ENCODE measurements at places on chromosomes 12 and 14. TPM values are rescaled to one million over a fixed set of nuclear protein-coding genes. Genes with fewer than 3 reads are reported as not detected.

C12orf57 gene
- 107 TPM for total RNA-seq

SIX6 gene
- not detected for total RNA-seq

CLECL1 gene
- total RNA-seq: not detected

NFKBIA gene
- 67.9 TPM for total RNA-seq

HOXC9 gene
- total RNA-seq: 0.26 TPM

PLA2G1B gene
- total RNA-seq: not detected

PA2G4 gene
- total RNA-seq: 92.2 TPM

GRIP1 gene
- total RNA-seq: 0.26 TPM

TDRD9 gene
- total RNA-seq: 0.50 TPM

COCH gene
- 0.51 TPM for total RNA-seq

MMP19 gene
- total RNA-seq: 7.1 TPM

EEF1AKMT3 gene
- 8.9 TPM for total RNA-seq

IFI27 gene
- 7.9 TPM for total RNA-seq

MANSC4 gene
- total RNA-seq: 0.17 TPM

TMEM30B gene
- 0.51 TPM for total RNA-seq

KNTC1 gene
- total RNA-seq: 8.0 TPM

ANO4 gene
- total RNA-seq: 11.3 TPM

DDX55 gene
- total RNA-seq: 14.9 TPM

SLC17A8 gene
- not detected for total RNA-seq

ZFHX2 gene
- 0.33 TPM for total RNA-seq

GPD1 gene
- not detected for total RNA-seq

KRT83 gene
- not detected for total RNA-seq

LRP1-AS gene
- not detected for total RNA-seq

KRT77 gene
- total RNA-seq: not detected

CLEC6A gene
- total RNA-seq: not detected

OASL gene
- 1.2 TPM for total RNA-seq
